ENCODE measurements at places on chromosomes 7 and 10.

- DNase-seq: peak; percentile 29
These were observed at the start of gene RP9 for GRCh38 chr7:33109005-33109757. TSS of gene RP9 (minus strand) at chr7:33109404. CDS start at chr7:33109372, 32 bp downstream.

GRCh38 chr7:29935111-29935510 is 54.5 kb downstream of the SCRN1 start:
- no peak for DNase-seq

DNA sequence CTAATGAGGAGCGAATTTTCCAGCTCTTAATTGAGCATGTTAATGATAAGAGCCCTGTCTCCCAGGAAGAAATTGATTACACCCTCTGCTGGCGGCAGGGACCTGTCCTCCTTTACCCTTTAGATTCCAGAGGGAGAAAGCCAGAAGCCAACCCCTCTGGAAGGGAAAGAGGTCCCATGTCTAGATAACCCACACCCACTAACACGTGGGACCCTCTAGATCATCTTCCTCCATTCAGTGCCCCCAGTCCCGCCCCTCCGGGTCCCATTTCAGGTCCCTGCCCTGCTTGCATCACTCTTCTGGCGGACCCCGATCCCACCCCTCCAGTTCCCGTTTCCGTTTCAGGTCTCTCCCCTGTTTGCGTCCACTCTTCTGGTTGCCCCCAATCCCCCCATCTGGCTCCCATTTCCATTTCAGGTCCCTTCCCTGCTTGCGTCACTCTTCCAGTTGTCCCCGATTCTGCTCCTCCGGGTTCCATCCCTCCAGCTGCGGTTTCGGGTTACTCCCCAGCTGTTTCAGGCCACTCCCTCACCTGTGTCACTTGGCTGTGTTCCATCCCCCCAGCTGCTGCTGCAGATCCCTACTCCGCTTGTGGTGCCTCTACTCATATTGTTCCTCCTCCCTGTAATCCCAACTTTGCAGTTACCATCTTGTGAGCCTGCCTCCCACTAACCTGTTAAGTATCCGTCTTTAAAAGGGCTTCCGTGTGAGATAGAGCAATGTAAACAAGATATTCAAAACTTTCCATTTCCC is 202.4 kb downstream of the SH2D4B start:
- no peak for DNase-seq

DNA sequence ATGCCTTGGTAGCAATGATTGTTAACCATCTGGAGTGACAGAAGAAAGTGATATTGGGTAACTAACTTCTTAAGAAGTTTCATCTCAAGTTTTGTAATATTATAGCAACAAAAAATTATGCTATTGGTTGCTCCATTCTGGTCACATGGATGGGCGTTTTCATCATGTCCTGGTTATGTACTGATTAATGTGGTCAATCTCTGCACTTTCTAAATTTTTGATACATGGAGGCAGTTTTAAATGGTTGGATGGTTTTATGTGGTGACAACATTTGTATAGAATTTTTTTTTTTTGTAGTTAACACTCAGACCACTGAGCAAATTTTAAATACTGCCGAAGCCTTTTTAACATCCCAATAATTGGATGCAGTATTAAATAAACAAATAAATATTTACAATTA is 55.2 kb upstream of the CCAR1 start:
- no peak for DNase-seq

GRCh38 chr10:48237259-48238250 is 36.9 kb downstream of the FRMPD2 start:
- DNase-seq: no peak

DNA sequence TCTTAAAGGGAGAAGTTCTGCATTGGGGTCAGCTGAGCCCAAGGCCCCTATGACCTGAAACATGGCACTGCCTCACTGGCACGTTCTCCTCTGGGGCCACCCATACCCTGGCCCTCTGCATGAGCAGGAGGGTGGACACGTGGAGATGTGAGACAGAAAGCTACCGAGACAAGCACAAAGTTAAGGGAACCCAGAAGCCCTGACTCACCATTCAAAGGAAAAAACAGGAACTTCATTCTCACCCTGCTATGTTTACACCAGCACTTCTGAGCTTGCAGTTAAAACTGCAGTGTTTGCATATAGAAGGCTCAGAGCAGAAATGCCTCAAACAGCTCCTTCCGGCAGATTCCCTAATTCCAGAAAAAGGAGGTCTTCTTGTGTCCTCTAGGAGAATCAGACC is 41.7 kb downstream of the DENND11 start:
- DNase-seq: no peak

DNA sequence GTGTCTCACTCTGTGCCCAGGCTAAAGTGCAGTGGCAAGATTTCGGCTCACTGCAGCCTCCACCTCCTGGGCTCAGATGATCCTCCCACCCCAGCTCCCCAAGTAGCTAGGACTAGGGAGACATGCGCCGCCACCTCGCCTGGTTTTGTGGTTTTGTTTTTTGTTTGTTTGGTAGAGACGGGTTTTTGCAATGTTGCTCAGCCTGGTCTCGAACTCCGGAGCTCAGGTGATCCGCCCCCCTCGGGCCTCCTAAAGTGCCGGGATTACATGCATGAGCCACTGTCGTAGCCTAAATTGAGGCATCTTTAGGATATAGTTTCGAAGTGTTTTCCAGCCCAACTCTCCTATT is 781 bp downstream of the ZNF727 start:
- DNase-seq: no peak

- no peak for DNase-seq
These were observed 25.6 kb downstream of the PPIF start for GRCh38 chr10:79372871-79373270.

- DNase-seq: no peak
These were observed 4.8 kb upstream of the REPIN1 start for GRCh38 chr7:150363872-150364271.

DNA sequence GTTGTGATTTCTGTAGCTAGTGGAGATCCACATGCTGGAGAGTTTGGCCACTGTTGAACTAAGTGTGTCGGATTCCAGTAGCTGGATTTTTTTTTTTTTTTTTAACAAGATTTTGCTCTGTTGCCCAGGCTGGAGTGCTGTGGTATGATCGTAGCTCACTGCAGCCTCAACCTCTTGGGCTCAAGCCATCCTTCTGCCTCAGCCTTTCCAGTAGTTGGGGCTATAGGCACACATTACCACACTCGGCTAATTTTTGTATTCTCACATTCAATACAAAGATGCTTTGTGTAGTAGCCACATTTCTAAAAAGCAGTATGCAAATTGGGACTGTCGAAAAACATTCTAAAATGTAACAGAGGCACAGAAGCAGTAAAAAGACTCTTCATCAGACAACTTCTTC is 63.5 kb downstream of the RABGEF1 start:
- no peak for DNase-seq

DNA sequence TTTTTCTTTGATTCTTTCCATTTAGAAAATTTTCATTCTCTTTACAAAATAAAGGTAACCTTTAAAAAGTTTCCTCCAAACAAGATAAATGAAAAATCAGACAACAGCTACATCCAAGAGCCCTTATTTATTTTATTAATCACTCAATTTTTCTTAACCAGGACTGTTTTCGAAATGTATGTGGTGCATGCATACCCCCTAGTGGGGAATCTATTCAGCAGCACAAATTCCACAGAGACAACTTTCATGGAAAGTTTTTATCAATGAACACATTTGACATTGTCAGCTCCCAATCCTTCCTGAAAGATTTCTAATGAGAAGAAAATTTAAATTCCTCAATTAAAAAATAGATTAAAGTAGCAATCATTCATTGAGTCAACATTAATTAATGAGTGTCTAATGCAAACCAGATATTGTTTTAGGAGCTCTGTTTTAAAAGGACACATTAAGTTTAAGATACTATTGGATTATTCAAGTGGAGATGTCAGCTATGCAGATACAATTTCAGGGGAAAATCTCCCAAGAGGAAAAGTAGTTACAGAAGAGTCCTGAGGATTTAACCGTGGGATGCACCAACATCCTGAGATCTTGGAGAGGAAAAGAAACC is 5.2 kb upstream of the HTR7 start:
- no peak for DNase-seq

DNA sequence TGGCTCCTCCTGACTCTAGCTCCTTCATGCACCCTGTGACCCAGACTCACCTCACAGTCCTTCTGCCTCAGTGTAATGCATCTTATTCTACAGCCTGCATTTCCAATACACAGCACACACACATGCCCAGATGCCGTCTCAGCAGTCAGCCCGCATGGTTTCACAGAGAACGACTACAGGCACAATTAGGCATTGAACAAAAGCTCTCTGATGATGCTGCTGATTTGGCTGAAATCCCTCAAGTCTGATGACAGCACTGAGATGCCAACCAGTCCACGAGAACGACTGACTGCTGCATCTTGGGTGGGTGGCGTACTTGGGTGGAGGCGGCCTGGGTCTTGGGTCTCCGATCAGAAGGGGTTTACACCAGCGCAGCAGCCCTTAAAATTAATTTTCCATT is 200.4 kb downstream of the TAX1BP1 start:
- DNase-seq: no peak

DNA sequence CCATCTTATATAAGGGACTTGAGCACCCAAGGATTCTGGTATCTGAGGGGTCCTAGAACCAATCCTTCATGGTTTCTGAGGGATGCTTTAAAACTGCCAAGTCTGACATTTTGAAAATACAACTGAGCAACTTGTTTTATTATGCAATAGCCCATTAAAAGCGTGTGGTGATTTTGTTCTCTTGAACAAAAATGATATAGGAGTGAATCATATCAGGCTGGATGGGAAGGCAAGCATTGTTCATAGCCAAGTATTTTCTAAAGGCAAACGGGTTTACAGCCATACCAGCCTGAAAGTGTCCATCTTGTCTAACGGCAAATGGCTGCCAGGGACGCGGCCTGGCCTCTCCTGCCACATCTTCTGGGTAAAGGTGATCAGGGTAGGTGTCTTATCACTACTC is 23.4 kb downstream of the RPP38 start:
- no peak for DNase-seq
